ENCODE measurements at places on chromosomes 12 and 14.

DNA sequence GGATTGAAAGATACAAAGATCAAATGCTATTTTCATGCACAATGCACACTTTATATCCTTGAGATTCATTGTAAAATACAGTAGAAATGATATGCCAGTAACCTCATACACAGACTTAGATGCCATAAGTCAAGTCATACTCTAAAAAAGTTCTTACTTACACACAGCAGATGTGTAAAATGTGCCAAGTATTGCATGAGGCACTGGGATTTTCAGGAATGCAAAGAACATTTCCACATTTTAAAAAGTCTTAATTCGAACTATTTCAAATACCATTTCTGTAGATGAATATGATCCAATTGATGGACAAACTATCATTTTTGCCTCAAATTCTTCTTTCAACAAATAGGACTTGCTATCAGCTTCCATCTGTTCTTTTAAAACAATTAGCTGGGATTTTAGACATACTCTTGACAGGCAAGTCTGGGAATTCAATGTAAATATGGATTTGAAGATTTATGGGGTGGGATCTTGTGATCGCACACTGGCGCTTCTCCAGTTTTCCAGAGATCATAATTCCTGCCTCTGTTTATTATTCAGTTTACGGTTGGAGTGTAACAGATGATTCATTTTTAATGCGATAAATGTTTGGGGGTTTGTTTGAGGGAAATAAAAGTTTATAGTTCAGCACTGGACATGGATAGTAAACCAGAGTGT lies 183.8 kb downstream of the PAX9 start:
- no peak for DNase-seq

DNA sequence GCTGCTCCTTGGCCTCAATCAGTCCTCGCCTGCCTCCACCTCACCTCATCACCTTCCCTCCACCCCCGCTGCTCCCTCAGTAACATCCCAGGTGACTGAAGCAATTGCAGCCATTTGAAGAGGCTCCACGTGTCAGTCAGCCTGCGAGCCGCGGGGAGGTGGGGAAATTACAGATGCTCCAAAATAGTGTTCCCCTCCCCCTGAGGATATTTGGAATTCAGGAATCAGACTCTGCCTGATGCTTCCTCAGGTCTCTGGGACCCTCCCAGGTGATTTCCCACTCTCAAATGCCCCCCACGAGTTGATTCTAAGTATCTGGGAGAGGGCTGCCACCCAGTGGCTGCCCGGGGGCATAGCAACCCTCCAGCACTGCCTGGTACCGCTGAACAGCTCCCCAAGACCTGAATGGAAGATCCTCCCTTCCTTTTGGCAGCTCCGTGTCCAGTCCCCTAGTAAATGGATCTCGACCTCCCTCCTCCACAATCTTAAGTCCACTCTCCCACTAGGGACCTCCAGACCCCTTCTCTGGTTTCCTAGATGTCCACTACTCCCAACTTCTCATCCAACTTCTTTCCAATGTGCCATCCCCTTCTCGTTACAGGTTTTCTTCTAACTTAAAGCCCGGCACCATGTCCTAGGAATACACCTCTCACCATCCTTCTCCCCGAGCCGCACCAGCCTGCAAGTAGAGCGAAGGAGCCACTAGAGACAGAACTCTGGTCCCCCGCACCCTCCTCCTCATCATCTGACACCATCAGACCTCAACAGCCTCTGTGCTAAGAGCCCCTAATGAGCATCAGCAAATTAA lies 1.4 kb upstream of the ASIC1 start:
- peak; percentile 40 for DNase-seq

DNA sequence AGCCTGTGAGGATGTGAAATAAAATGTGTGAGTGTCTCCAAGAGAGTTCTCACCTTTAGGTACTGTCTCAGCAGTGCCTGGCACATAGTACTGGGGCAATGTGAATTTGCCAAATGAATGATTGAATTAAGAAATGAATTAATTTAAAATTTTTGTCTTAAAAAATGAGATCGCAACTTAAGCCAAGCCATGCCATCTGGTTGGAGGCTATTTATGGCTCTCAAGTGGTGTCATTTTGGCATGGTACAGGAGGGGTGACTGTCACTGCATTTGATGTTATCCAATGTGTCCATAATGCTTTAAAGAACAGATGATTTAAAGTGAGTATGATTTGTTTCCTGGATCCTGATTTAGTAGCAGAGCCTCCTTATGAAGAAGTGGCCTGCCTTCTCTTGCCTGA lies 80.3 kb downstream of the SRGAP1 start:
- DNase-seq = no peak

GRCh38 chr14:34075042-34075744 lies 124.3 kb upstream of the EGLN3 start:
- no peak for DNase-seq

GRCh38 chr12:69897744-69898143 lies 72.7 kb downstream of the MYRFL start:
- DNase-seq = no peak

DNA sequence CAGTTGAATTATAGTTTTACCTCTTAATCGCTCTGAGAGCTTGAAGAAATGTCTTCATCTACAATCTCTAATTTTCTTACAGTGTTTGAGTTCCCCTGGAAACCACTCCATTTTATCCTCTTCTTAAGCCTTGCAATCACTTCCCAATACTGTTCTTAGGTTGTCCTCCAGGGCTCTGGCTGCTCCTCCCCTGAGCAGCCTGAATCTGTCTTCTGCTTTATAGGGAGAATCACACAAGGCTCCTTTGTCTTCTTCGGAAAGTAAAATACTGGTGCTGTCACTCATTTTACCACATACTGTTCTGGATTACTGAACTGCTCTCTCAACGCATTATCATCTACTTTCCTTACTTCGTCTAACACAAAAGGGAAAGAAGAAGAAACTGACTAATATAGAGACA lies 133.7 kb downstream of the MDGA2 start:
- no peak for DNase-seq

- DNase-seq = no peak
Observed at GRCh38 chr14:101033446-101034165, 130.1 kb upstream of the RTL1 start.

DNA sequence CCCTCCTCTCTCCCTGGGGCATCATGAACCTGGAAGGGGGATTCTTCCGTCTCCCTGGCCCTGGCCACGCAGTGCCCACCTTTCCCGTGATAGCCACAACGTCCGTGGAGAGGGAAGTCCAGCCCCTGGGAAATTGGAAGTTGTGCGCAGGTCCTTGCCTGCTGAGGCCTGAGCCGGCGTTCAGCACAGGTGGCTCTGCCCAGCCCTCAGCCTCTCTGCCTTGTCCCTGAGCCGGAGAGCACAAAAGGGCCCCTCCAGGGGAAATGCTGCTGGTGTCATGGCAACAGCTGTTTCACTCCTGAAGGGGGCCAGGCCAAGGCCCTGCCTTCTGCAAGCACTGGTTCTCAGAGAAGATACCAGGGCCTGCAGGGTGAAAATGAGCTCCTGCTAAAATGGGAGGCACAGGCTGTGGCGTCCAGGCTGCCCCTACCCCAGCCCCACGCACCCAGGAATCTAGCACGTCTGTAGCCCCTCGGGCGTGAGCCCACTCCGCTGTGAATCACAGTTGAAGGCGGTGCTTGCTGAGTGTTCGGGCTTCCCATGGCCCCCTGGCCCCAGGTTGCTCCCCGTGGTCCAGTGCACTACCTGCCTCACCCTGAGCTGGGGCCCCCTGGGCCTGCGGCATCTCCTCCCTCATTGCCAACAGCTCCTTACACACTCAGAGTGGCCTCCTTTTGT lies 149.4 kb downstream of the ADGRD1 start:
- DNase-seq = no peak

- no peak for DNase-seq
Observed at GRCh38 chr14:94028450-94028826, 2.3 kb downstream of the OTUB2 start.

DNA sequence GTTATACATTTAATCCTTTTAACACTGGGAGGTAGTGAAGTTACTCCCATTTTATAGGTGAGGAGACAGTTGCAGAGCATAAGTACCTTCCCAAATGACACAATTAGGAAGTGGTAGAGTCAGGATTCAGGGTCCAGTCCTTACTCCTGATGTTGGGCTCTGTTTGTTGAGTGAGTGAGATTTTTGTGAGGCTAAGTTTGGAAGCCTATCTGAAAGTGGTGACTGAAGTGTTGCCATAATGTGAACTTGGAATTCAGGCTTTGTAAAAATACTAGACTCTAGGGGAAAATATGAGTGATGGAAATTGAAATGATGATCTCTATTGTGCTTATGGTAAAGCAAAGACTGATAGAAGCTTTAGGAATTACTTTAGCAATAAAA lies 2.2 kb downstream of the NUDT4 start:
- peak; percentile 11 for DNase-seq

GRCh38 chr14:84482256-84483071 lies 1047.5 kb upstream of the FLRT2 start:
- no peak for DNase-seq

Measured in large intestine (tissue), 12 donors.